Cortex of kidney (tissue), 1 donor: ENCODE measurements at places on chromosomes 5 and 9.

GRCh38 chr5:142222225-142222865 is 102.5 kb downstream of the SPRY4 start:
- DNase-seq = no peak

- DNase-seq = no peak
These were observed 28.9 kb downstream of the RASEF start for GRCh38 chr9:83034026-83034425.

DNA sequence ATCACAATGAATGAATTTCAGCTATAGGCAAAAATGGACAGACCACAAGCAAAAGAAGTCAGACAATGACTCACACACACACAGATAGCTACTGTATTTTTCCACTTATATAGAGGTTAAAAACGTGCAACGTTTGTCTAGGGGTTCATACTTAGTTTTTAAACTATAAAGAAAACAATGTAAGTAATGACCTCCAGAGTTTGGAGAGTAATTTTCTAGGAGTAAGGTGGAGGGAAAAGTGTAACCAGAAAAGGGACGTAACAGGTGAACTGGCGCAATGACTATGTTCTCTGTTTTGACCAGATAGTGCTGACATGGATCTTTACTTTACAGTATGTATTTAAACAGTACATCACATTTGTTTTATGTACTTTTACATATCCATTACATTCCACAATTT is 51.1 kb downstream of the FNIP1 start:
- DNase-seq = no peak

DNA sequence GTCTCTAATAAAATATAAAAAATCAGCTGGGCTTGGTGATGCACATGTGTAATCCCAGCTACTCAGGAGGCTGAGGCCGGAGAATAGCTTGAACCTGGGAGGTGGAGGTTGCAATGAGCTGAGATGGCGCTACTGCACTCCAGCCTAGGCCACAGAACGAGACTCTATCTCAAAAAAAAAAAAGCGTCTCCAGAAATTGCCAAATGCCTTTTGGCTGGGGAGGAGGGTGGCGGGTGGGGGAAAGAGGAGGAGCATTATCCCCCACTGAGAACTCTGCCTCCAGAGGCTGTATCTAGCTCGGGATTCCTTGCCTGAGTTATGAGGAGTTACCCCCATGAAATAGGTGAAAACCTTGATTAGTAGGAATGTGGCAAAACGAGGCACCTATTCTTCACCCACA is 4.8 kb downstream of the ROPN1L start:
- no peak for DNase-seq

GRCh38 chr5:151388960-151389359 is 41.6 kb upstream of the SLC36A2 start:
- DNase-seq = no peak

DNA sequence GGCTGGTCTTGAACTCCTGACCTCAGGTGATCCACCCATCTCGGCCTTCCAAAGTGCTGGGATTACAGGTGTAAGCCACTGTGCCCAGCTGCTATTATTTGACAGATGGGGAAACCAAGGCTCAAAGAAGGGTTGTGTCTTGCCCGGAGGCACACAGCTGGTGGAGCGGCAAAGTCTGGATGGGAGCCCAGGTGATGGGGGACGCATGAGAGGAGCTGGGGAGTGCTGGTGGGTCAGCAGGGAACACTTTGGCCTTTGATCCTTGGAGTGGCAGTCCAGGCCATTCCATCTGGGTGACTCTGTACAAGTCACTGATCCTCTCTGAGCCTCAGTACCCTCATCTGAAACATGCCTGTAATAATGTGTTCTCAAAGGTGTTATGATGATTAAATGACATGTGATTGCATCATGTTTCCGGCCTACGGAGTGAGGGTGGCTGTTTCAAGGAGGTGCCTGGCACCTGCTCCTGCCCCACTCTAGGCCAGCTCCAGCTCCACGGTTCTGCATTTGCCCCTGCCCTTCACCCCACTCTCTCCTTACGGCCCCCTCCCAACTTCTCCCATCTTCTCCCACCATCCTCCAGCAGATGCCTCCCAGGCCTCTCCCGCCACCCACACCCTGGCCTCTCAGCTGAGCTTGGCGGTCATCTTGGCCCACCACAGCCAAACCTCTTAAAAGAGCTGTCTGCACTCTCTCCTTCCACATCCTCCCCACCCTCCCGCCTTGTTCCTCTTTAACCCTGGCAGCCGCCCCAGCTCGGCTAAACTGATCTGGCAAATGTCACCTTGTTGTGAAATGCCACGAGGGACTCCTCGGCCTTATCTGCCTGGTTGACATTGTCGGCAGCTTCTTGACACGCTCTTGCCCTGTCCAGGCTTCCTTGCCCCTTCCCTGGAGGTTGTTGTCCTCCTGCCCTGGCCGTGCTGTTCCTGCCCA is 5.5 kb upstream of the DBN1 start:
- DNase-seq = no peak

DNA sequence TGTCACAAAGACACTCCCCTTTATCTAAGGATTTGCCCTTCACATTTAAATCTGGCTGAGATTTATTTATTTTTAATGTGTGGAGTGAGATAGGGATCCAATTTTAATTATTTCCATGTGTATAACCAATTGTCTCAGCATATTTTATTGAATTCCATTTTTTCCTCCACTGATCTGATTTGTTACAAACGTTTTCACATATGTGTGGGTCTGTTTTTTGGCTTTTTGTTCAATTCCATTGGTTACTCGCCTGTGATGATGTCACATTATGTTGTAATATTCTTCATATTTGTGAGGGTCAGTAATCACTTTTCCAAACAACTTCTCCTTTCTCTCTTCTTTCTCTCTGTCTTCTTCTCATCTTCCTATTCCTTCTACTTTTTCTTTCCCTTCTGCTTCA is 278.3 kb upstream of the RFX3 start:
- DNase-seq = no peak

DNA sequence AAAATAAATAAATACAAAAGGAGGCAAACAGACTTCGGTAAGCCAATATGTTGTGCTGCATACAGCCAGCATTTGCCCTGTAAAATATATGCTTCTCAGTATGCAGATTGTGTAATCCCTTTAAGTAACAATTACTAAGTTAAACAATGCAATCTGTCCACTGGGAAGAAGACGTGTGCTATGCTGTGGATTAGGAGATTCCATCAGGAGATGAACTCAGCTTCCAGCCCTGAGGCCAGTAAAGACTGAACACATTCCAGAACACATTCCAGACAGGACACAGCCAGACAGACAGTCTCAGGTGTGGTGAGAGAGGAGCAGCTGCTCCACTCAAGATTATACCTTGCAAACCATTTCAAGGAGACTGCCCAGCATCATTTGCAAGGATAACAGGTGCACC is 97.8 kb downstream of the MPDZ start:
- no peak for DNase-seq

DNA sequence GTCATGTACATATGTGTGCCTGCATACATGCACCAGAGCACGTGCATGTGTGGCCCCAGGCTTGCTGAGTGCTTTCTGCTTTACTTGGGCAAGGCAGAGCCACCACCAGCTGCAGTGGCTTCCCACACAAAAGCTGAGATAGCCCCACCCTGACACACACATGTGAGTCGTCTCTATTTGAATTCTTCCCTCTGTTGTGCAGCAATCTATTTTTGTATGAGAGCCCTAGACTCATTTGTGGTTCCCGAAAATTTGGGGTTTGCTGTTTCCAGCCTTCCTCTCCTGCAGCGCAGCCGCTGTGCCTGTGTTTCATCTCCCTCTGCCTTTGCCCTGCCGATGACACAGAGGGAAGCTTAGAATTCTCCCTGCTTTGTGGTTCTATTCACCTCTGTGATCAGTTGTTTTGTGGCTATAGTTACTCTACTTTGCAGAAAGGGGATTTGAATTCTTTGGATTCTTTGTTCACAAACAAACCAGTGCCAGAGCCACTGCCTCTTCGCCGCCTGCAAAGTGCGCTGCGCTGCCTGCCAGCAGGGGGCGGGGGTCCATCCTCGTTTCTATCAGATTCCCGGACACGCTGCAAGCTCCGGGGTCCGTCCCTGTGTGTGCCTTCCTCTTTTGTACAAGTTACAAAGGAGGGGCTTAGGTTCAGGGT is 95.8 kb upstream of the DAP start:
- no peak for DNase-seq

GRCh38 chr5:151772029-151772845 is 483 bp downstream of the G3BP1 start:
- no peak for DNase-seq

- DNase-seq = no peak
These were observed 535.8 kb downstream of the EBF1 start for GRCh38 chr5:158563760-158564390.

GRCh38 chr9:70554881-70555280 is 140.4 kb upstream of the KLF9 start:
- no peak for DNase-seq

GRCh38 chr9:136942112-136942880 is 2.2 kb downstream of the FBXW5 start:
- DNase-seq = no peak

- DNase-seq = no peak
These were observed 61.7 kb upstream of the PSD2 start for GRCh38 chr5:139733698-139734538.

GRCh38 chr5:107195890-107196395 is 474.8 kb downstream of the EFNA5 start:
- no peak for DNase-seq

DNA sequence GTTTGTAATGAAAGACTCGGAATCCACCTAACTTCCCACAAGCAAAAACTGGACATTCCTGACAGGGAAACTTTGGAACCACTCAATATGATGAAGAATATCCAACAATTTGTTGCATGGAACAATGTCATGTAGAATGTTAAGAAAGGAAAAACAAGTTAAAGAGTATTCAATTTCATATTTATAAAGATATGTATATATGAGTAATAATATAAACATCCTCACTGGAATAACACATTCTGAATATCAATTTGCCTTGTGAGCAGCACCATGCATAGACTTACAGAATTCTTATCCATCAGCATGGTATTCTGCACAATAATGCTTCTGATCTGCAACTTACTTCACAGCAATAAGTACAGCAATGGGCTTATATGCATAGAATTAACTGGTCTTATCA is 650.3 kb downstream of the SEMA5A start:
- DNase-seq = no peak

DNA sequence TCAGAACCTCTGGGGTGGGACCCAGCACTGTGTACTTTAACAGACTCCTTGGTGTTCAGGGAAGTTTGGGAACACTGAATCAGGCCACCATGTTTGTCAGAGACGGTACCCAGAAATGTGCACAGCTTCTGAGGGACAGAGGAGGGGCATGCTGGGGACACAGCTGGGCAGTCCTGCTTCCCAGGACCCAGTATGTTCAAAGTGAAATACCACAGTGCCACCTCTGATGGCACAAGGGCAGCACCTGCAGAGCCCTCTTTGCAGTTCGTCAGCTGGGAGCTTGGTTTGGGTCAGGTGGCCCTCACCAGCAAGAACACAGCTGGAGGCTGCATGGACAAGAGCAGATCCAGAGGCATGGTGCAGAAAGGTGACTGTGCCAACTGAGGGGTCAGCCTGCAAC is 51.2 kb downstream of the NDST1 start:
- no peak for DNase-seq

DNA sequence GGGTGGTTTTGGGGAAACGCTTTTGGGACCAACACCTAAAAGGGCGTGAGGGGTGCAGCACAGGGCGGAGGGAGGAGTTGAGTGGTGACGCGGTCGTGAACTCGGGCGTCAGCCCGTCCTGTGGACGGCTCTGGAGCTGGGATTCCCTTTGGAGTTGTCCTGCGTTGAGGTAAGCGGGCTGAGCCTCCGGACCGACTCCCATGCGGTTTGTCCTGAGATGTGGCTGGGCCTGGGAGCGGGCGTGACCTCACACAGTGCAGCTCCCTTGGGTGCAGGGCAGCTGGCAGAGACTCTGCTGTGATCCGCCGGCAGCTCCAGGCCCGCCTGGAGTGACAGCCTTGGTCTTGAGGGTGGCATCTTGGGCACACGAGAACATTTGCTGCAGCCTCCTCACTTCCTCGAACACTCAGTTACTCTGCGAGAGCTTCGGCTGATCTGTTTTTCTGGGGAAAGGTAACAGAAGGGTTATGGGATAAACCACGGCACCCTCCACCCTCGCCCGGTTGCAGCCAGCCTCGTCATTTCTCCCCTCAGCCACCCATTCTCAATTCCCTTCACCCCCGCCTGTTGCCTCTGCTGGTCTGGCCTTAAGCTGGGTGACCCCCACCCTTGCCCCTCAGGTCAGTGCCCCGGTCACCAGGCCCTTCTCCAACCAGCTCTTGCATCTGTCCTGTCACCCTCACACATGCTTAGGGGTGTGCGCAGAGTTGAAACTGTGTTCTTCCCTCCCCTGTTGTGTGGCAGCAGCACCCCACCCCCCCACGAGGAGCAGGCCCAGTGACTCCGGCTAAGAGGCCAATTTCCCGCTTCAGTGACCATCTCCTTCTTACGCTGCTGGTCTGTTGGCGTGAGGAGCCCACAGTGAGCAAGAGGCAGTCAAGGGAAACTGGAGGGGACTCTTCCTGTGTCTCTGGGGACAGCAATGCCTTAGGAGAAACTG is 94.2 kb upstream of the COL5A1 start:
- DNase-seq = no peak

DNA sequence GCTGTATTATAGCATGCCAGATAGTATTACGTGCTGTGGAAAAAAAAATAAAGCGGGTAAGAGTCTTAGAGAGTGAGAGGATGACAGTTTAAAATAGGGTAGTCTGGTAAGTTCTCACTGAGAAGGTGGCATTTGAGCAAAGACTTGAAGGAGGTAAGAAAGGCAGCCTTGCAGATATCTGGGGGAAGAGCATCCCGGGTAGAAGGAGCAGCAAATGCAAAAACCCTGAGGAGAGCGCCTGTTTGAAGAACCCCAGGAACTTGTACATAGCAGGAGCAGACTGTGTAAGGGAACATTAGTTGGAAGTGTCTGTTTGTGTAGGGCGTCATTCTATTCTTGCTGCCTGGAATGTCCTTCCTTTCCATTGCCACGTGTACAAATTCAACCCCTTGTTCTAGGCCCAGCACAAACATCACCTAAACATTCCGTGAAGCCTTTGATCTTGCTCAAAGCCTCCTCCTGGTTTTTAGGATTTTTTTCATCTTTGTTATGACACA is 2.6 kb downstream of the AP3S1 start:
- DNase-seq = no peak

DNA sequence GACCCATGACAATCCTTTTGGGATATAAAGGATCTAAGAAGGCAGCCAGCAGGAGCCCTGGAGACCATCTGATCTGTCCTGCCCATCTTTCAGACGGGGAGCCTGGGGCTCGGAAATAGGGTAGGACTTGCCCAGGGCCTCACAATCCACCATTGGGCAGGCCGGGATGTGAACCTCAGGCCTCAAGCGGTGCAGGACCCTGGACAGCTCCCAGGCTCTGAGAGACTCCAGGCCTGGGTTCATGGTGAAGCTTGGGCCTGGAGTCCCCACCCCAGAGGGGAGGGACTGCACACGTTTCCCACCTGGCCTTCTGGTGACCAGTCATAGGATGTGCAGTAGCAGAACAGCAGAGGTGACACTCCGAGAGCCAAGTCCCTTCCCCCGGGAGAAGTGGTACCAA is 36.6 kb upstream of the RAPGEF1 start:
- no peak for DNase-seq
